ENCODE measurements at places on chromosomes 12 and 14. TPM values are rescaled to one million over a fixed set of nuclear protein-coding genes. Genes with fewer than 3 reads are reported as not detected.

The LGMN gene
- 58.1 TPM for total RNA-seq

The C14orf180 gene
- not detected for total RNA-seq

The LYZ gene
- 3.4 TPM for total RNA-seq

The CIROP gene
- total RNA-seq: not detected

The INSM2 gene
- 2.3 TPM for total RNA-seq

The RIMKLB gene
- 123 TPM for total RNA-seq

The SIX1 gene
- total RNA-seq: 8.7 TPM

The OVCH1 gene
- total RNA-seq: 0.43 TPM

The ZBTB42 gene
- total RNA-seq: 8.4 TPM

The CDCA4 gene
- total RNA-seq: 26.2 TPM

DNA sequence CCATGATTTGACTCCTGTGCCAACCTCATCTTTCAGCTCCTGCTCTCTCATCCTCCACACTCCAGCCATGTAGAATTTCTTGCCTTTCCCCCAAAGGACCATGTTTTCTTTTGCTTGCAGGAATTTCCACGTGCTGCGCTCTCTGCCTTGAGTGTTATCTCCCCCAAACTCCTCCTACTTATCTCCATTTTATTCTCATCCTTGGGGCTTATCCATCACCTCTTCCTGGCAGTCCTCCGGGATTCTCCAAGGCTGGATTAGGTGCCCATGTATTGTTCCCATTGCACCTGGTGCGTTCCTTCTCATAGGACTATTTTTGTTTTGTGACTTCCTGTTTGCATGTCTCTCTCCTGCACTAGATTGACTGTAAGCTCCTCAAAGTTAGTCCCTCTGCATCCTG is 7.0 kb upstream of the MAX start:
- no peak for DNase-seq

DNA sequence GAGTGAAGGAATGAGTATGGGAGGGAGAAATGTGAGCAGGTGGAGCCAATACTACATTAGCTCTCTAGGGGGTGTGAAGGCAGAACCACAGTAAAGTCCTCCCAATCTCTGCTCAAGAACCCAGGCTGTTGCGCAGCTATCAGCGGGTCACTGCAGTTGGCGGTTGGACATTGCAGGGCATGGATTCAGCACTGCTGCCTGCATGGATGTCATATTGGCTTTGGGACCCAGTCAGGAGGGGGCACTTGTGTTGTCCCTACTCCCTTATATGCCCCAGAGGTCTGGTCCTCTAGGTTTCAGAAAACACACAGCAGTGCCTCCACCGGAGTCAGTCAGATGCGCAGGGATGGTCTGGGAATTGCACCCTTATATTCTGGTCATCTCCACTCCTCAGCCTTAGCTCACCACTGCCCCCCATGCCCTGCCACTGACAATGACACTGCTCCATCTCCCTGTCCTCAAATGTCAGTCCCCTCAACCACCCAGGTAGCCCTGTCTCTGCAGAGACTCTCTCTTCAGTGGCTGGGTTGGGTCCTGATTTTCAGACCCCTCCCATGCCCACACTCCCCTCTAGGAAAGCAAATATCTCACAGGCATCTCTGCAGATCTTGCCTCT is 9.6 kb downstream of the ZDHHC22 start:
- DNase-seq: no peak

GRCh38 chr12:76664731-76665130 is 99.2 kb upstream of the ZDHHC17 start:
- DNase-seq: no peak

DNA sequence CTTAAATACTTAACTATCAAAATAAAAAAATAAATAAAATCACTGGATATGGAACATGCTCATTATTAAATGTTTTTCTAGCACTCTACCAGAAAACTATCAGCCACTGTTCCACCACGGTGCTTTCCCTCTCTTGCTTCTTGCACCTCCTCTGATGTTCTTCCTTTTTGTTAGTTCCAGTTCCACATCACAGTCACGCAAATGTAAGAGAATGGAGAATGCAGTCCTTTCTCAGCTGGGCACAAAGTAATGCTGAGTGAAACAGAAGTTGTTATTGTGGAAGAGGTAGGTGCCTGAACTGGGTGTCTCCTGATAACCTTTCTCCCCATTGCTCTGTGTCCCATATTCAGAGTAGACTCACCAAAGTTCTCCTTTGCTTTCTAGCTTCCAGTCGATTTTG is 1116.9 kb upstream of the TMEM132C start:
- DNase-seq: no peak

DNA sequence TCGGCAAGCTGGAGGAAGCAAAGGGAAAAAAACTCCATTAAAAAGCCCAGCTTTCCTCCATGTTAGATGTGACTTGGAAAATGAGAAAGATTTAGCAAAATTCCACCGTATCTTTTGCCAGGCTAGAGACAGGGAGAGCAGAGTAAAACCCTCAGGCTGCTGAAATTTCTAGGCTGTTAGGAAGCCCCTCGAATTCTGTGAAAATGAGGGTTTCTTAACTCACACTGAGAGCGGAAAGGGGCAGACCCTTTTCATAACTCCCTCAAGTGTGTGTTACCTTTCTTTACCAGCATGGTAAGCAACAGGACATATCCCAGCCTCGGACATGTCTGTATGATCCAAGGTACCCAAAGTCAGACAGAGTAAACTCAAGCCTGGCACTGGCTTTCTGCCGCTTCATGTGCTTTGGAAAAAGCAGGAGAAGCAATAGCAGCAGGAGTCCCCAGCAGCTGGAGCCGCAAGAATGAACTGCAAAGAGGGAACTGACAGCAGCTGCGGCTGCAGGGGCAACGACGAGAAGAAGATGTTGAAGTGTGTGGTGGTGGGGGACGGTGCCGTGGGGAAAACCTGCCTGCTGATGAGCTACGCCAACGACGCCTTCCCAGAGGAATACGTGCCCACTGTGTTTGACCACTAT is at the start of gene RHOJ:
RHOJ (plus strand) TSS at position 37 of the 637 bp plus-strand sequence; CDS start at position 464, 427 bp downstream.
- DNase-seq: peak; percentile 43

DNA sequence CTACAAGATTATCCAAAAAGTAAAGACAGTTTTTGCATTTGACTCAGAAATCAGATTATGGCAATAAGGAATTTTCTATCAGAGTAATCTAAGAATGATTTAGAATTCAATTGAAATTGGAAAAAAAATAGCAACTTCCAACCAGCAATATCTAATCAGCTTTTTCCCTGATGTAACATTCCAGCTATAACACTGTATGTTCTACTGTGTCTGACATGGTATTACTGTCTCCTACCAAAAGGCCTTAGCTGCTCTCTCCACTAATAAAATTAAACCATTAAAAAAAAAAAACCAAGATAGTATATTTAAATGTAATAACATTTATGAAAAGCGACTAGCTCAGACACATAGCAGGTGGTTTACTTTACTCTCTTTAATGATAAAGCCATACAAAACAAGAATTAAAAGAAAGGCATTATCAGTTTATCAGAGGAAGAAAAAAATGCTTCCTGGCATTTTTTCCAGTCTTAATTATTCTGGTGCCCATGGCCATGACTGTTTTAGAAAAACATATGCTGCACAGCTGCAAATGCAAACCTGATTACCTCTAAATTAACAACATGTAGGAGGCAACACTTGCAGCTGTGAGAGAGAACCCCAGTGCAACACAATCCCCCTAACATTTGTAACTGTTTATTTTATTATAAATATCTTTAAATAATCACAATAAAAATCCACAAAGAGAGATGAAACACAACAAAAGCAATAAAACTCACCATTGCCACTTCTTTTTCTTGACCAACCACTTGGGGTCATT is 28.8 kb downstream of the PHLDA1 start:
- no peak for DNase-seq

DNA sequence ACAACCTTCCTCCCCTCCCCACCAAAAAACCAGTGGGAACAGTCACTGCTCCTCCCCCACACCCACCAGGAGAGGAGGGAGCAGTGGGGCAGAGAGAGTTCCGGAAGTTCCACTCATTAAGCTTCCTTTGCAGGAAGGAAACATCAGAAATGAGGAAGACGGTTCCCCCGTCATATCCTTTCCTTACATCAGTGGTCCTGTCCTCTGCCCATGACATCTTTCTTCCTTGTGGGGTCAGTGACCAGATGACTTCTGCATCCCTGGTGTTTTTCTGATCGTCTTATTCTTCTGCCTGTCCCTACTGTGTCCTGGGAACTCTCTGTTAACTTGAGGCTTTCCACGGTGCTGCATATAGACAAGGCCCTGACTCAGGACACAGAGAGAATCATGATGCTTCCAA is 40.8 kb upstream of the SPTLC2 start:
- DNase-seq: no peak

GRCh38 chr12:30012816-30013450 is 229.2 kb upstream of the TMTC1 start:
- no peak for DNase-seq

DNA sequence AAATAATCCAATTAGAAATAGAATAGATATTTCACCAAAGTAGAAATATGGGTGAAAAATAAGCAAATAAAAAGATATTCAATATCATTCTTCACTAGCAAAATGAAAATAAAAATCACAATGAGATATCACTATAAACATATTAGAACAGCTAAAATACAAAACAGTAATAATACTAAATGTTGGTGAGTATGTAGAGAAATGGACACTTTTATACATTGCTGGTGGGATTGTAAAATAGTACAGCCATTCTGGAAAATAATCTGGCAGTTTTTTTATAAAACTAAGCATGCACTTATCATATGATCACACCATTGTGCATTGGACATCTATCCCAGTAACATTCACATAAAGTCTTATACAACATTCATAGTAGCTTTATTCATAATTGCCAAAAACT is 320.2 kb upstream of the OR4E1 start:
- DNase-seq: no peak

DNA sequence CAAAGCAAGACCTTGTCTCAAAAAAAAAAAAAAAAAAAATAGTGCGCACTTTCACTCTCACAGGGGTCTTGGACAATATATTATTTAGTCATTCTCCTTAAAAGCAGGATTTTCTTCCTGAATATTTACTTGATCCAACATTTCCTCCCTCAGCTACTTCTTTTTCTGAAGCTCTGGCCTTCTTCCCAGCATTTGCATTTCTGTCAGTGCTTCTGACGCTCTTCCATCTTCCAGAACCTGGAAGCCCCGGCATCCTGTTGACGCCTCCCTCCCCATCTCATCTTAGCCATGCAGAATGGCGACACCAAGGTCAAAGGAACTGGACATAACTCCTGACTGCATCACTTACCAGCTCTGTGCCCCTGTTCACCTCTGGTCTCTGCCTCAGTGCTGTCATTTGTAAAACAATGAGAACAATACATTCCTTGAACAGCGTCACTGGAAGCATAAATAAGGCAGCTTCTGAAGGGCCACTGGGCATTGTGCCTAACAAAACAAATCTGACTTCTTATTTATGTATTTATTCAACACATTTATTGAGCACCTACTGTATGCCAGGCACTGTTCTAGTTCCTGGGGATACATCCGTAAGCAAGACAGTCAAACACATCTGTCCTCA is 90.9 kb upstream of the MDM1 start:
- DNase-seq: no peak

DNA sequence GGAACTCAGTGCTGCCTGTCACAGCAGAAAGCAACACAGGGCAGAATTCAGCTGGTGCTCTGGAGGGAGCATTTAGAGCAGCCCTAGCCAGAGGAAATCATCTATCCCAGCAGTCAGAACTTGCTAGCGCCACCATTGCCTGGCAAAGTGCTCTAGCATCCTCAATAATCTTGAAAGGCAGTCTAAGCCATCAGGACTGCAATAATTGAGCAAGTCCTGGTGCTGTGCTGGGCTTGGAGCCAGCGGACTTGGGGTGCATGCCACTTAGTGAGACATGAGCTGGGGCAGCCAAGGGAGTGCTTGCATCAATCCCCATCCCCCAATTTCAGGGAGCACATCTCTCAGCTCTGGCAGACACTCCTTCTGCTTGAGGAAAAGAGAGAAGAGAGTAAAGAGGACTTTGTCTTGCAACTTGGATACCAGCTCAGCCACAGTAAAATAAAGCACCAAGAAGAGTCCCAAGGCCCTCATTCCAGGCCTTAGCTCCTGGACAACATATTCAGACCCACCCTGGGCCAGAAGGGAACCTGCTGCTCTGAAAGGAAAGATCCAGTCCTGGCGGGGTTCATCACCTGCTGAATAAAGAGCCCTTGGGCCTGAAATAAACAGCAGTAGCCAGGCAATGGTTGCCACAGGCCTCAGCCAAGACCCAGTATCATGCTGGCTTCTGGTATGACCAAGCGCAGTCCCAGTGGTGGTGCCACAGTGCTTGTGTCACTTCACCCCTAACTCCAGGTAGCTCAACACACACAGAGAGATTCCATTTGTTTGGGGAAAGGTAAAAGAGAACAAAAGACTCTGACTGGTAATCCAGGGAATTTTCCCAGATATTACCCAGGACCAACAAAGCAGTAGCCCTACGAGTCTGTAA is 44.5 kb upstream of the ZDHHC17 start:
- DNase-seq: no peak

- no peak for DNase-seq
These were observed 237.9 kb downstream of the DACT1 start for GRCh38 chr14:58875613-58876012.

- no peak for DNase-seq
These were observed 1002.6 kb downstream of the GALC start for GRCh38 chr14:86990396-86990795.

GRCh38 chr14:103140316-103141109 is 17.3 kb downstream of the TNFAIP2 start:
- no peak for DNase-seq

GRCh38 chr14:71361874-71362273 is 454.6 kb downstream of the PCNX1 start:
- no peak for DNase-seq

- no peak for DNase-seq
These were observed 55.9 kb downstream of the SLCO1C1 start for GRCh38 chr12:20751046-20751445.

DNA sequence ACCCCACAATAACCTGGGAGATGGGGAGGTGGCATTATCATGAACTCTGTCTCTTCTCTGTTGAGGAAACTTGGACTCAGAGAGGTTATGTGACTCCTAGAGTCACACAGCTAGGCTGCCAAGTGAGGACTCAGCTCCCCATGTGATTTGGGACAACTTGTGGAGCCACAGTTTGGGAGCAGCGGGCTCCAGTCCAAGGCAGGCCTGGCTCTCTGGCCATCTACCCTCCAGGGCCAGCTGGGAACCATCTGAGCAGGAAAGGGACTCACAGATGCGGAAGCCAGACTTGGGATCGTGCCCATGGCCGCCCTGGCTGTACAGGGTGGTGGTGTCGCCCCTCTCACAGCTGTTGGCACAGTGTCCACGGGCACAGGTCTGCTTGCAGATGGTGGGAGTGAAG is 59.1 kb downstream of the ISCA2 start:
- DNase-seq: peak; percentile 24

DNA sequence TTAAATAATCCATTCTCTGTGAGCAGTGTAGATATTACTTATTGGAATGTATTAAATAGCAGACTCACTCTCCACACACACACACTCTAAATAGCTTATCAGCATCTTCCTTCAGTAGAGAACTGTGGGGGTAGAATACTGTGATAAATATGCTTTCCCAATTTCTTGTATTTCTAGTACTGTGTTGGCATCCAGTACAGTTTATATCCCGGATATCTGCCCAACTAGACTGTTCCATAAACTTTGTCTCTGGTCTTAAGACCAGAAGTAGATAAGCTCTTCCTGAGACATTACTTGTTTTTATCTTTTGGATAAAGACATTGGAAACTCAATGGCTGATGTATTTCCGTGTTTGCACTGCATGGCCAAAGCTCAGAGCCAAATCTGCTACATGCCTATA is 136.2 kb upstream of the PDZRN4 start:
- DNase-seq: no peak

- no peak for DNase-seq
These were observed 88.1 kb upstream of the PTPRR start for GRCh38 chr12:71008616-71009015.
